Mesothelial cell of epicardium (in vitro differentiated cells): ENCODE measurements at places on chromosomes 16 and 17. TPM values are rescaled to one million over a fixed set of nuclear protein-coding genes. Genes with fewer than 3 reads are reported as not detected.

- no peak for DNase-seq
Observed at GRCh38 chr17:45430006-45430737, 2.5 kb downstream of the ARHGAP27 start.

DNA sequence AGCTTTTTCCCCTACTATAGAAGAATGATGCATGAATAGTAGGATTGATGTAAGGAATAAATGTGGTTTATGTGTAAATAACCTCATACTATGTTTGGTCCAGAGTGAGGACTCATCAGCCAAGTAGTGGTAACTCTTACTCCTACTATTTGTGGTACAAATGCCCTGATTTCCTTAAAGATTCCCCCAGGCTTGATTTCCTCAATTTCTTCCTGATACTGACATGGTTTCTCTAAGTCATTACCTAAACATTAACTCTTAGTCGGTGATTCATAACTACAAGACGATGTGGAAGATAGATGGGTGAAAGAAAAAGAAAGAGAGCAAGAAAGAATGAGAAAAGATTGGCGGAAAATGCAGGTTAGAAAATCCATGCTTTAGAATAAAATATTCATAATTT is 17.2 kb upstream of the MYOCD start:
- no peak for DNase-seq

DNA sequence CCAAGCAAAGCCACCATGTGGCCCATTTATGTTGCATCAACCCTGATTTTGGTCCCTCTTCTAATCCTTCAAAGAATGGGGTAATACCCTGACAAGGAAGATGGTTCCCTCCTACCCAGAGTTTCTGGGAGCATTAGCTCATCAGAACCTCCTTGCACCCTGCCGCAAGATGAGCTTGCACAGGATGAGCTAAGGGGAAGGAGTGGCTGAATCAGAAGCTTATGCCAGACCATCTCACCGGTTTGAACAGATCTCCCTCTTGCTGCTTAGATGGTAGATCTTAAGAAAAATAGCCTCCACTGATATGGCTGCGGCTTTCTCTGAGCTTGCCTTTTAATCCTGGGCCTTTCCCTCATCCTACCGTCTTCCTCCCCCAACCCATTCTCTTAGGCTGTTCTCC is 175.1 kb downstream of the SOX9 start:
- no peak for DNase-seq

GRCh38 chr17:13016881-13017654 is 759 bp downstream of the ELAC2 start:
- no peak for DNase-seq

- no peak for DNase-seq
Observed at GRCh38 chr16:6038941-6039645, 941.5 kb upstream of the EEF2KMT start.

- no peak for DNase-seq
Observed at GRCh38 chr16:48321317-48322036, 63.7 kb downstream of the SIAH1 start.

DNA sequence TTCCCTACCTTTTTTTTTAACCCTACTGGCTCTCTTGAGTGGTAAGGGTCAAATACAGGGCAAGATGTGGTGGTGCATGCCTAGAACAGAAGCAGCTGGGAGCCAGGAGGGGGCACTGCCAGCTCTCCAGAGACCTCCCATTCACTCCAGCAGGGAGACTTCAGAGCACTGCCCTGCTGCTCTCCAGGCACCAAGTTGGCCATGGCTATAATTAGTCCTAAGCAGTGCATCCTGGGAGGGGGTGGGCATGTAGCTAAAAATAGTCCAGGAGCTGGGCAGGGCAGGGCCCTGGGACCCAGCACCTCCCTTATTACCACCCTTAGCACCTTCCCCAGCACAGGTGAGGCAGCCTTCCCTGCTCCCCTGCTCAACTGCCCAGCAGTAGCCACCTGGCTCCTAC is 3.5 kb downstream of the CORO6 start:
- DNase-seq, result no peak

- DNase-seq, result no peak
Observed at GRCh38 chr17:61314368-61315078, 85.1 kb upstream of the TBX2 start.

DNA sequence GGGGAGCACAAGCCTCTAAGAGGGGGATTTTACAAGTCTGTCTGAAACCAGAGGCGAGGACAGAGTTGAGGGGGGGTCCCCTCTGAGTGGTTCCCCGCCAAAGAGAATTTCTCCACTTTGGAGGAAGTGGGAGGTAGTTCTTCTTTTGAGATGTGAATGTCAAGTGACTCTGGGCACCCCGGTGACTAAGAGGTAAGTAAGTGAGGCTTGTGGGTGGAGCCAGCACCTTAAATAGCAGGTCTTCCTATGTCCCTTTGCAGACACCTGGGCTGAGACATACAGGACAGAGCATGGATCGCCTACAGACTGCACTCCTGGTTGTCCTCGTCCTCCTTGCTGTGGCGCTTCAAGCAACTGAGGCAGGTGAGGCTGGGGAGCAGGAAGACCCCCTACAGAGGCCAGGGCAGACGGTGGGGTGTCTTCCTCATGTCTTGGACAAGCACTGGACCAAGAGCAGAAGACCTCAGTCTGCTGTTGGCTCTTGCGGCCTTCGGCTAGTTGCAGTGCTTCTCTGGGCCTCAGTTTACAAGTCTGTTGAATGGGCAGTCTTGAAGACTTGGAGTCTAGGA is at the start of gene CCL22:
Gene CCL22 (plus strand): TSS at position 257 of the 569 bp plus-strand sequence. CDS start 34 bp downstream, at position 291.
- DNase-seq, result no peak

- DNase-seq, result no peak
Observed at GRCh38 chr17:1648173-1648962, 1.3 kb downstream of the RILP start.

DNA sequence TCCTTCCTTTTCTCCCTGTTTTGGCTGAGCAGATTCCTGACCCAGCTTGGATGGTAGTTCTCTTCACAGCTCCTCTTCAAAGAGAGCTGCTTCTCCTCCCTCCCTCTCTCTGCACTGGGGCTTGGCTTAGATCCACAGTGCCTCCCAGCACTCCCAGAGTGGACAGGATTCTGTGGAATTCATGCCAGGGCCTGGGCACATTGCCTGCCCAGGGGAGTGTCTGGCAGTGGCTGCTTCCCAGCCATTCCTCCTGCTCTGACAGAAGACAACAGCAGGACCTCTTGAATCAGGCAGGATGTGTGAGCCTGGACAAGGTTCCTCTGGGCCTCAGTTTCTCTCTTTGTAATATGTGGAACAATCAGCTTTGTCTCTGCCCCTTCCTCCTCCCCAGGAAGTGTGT is 4.5 kb upstream of the MMP28 start:
- DNase-seq, result no peak

DNA sequence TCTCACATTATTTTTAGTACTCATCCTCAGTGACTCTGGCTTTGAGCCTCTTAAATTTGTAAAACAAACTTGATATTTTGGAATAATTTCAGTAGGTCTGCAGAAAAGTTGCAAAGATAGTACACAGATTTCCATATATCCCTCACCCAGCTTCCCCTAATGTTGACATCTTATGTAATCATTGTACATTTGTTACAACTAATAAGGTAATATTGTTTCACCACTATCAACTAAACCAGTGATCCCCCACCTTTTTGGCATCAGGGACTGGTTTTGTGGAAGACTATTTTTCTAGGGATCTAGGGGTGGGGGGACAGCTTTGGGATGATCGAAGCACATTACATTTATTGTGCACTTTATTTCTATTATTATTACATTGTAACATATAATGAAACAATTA is 391.2 kb downstream of the CA10 start:
- no peak for DNase-seq

GRCh38 chr17:7235693-7236665 is 1.7 kb upstream of the DVL2 start:
- DNase-seq, result no peak

DNA sequence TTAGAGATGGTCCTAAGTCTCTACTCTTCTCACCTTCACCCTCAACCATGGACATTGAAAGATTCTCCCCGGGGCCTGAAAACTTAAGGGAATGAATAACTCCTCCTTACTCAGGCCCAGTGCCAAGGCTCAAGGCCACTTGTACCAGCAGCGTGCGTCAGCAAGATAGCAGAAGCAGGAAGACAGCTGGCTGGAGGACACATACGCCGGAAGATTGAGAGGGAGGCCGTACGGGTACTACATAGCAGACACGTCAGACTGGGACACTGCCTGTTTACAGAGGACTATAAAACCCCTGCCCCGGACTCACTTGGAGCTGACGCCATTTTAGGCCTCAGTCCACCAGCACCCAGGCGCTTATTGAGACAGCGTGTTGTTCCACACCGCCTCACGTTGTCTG is 75.8 kb upstream of the MED13 start:
- no peak for DNase-seq

PIK3R5 gene
- total RNA-seq, result 0.18 to 0.27 TPM (median 0.25 TPM) in 3 replicates

TNS4 gene
- total RNA-seq, result 0.07 TPM in 1 of 3 replicates, not detected in the others

TEKT1 gene
- not detected in 3 replicates for total RNA-seq

TRAF7 gene
- 63.1 to 68.5 TPM (median 66.1 TPM) in 3 replicates for total RNA-seq

RASL10B gene
- total RNA-seq, result 19.3 to 20.5 TPM (median 20.1 TPM) in 3 replicates

TP53TG3B gene
- total RNA-seq, result not detected in 3 replicates
